ENCODE measurements at places on chromosomes 2 and 18.

GRCh38 chr2:130987519-130988425, 105.5 kb downstream of the FAM168B start:
- DNase-seq = no peak

GRCh38 chr2:238158509-238159070, at the start of gene ERFE:
ERFE (plus strand) TSS chr2:238158970; CDS start chr2:238159008, 38 bp downstream.
- DNase-seq = peak; percentile 79

DNA sequence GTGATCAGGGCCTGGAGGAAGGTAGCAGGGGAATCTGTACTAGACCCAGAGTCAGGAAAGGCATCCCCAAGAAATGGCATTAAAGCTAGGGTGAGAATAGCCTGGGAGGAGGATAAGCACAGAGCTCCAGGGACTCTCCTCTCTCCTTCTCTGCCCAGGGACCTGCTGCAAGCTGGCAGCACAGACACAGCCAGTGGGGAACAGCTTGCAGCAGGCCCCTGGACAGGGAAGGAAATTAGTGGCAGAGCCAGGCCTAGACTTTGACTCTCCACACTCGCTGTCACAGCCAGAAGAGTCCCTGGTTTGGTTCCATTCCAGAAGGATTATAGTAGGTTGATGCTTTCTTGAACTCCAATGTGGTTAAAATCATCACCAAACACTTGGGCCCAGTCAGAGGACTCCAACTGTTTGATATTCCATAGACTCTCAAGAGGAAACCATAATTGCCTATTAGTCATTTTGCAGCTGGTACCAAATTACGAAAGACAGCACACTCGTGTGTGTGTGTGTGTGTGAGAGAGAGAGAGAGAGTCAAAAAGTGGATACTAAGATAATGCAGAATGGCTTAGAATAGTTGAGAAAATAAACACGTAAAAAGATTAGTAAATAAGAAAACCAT, 95.5 kb upstream of the ATP8B1 start:
- no peak for DNase-seq

DNA sequence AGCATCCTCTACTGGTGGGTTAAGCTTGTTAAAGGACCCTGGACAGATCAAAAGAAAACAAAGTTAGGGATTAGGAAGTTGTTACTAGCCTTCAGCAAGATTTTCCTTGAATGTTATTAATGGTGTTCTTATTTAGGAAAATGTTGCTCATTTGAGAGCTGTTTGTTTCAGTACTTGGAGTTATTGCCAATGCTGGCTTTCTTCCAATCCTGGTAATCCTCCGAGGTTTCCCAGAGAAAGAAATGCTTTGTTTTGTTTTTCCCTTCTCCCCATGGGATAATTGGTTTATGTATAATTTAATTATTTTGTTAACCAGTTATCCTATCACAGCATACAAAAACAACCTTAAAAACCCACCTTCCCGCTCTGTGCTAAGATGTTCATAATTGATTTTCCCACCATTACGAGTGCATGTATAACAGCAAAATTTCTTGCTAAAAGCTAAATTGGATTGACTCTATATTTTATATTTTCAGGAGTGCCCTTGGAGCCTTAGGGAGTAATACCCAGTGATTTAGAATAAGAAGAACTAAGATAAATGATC, 79.8 kb downstream of the MGAT5 start:
- DNase-seq = no peak

DNA sequence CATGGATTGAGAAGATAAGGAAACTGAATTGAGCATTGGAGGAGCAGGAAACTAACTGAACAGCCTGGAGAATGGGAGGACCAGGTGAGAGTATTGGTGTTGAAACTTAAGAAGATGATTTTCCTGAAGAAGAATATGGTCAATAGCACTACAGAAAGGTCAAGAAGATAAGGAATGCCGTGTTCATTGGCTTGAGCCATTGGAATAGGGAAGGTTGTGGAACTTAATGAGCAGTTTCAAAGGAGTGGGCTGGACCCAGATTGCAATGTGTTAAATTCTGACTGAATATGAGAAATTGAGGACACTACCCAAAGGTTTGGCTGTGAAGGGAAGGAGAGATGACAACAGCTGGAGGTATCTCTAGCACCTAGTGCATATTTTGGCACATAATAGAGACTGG, 19.0 kb downstream of the KCMF1 start:
- no peak for DNase-seq

DNA sequence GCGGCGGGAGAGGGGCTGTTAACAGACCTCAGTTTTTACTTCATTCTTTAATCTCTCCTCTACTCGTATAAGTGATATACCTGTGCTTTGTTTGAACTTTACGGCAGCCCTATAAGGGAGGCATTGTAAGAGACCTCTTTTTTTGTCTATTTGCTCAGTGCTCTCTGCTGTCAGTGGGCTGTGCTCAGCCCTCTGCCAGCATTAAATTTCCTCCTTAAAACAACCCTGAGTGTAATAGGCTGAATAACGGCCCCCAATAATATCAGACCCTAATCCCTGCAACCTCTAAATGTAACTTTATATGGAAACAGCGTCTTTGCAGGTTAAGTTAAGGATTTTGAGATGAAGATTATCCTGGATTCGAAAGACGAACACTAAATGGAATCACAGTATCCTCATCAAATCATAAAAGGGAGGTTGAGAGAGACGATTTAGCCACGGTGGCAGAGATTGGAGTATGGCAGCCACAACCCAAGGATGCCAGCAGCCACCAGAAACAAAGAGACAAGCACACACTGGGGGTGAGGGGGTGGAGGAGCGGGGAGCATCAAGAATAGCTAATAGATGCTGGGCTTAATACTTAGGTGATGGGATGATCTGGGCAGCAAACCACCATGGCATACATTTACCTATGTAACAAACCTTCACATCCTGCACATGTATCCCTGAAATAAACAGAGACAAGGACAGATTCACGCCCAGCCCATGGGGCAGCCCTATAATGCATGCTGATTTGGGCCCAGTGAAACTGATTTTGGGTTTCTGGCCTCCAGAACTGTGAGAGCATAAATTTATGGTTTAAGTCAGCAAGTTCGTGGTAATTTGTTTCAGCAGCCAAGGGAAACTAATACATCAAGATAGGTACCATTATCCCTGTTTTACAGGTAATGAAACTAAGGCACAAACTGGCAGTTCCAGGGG, 894 bp upstream of the FARSB start:
- DNase-seq = no peak

- no peak for DNase-seq
These were observed 295.4 kb upstream of the CRIM1 start for GRCh38 chr2:36060133-36060532.

DNA sequence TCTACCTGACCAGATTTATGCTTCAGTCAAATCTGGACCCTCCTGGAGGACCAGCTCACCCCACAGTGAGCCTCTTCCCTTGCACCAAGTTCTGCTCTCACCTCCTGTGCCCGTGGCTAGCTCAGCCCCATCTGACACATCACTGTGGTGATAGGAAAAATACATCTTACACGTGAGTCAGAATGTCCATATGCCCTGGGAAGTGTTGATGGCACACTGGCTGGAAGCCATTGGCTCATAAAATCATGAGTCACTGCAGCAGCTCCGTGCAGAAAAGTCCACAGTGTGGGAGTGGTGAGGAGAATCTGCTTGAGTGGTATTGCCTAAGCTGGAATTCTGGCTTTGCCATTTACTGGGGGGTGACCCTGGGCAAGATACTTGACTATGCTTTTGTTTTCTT, 42.6 kb upstream of the RAPGEF4 start:
- DNase-seq = peak; percentile 11

DNA sequence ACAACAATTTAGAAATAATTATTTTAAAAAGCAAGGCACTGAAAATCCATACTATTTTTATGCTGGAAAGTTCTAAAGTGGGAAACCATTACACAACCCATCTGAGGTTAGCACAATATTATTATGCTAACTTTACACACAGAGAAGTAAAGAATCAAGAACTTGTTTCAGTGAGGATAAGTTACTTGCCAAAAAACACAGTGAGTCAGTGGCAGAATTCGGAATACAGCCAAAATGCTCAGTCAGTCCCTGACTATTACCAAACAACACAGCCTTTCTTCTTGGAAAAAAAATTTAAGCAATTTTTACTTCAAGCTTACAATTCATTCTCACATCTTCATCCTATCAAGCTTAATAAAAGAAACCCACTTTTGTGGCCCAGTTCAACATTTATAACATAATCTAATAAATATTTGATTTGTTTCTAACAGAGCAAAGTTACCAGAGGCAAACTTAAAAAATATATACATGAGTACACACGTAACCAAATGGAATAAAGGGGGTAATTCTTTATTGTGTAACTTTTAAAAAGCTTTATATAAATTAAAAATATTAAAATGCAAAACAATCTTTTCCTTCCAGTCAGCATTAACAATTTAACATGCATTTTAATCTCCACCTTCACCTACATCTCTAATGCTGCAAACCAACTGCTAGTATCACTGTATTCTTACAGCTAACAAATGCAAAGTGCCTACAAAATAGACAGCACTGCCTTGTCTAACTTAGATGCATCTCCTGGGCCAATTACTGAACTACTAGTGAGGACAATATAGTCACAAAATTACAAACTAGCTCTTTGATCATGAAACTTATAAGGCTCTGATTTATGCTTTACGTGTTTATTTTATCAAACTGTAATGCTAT, 55.2 kb downstream of the CCDC88A start:
- no peak for DNase-seq

GRCh38 chr2:109164739-109165221, 35.8 kb downstream of the SH3RF3 start:
- DNase-seq = no peak

DNA sequence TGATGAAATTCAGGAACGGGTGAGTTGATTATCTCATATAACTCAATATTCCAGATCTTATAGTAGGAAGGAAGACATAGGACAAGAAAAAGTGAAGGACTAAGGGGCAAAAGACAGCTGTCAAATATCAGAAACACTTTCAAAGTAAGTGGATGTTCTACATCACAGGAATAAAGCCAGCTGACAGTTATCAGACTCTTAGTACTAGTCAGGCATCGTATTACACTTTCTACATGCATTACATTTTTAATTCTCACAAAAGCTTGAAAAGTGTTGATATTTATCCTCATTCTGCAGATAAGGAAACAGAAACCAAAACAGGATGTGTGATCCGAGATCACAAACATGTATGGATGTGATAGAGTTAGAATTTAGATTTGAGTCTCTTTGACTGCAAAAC, 63.4 kb downstream of the DNAH6 start:
- DNase-seq = no peak

DNA sequence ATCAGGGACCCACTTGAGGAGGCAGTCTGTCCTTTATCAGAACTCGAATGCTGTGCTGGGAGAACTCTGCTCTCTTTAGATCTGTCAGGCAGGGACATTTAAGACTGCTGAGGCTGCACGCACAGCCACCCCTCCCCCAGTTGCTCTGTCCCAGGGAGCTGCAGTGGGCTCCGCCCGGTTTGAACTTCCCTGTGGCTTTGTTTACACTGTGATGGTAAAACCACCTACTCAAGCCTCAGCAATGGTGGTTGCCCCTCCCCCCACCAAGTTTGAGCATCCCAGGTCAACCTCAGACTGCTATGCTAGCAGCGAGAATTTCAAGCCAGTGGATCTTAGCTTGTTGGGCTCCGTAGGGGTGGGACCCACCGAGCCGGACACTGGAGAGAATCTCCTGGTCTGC, 11.8 kb upstream of the LHCGR start:
- no peak for DNase-seq

- DNase-seq = no peak
These were observed 334.6 kb upstream of the LYPD1 start for GRCh38 chr2:133004623-133005022.

GRCh38 chr2:238791354-238791753, 56.5 kb upstream of the TWIST2 start:
- DNase-seq = no peak

DNA sequence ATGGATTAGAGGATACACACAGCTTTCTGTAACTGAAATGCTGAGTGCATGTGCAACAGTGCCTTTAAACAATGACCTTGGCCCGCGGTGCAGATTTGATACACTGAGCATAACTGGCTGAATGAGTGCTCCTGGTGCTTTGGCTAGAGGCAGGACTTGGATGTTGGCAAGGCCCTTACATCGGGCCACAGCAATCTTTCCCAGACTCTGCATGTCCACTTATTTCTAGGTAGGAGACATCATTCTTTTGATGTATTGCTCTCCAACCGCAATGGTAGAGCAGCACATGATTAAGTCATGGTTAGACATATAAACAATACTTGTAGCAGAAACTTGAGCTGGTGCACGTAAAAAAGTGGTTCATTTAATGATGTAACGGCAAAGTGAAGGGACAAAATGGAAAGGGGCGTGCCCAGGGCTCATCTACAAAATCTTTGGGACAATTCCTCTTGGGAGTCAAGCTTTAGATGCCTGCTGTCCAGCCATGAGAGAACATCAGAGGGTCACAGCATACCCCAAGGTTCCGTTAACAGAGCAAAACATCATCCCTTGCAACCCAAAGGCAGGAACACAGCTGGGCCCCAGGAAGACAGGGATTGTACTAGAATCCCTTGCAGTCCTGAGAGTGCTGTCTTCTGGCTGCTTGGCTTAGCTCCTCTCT, 43.4 kb downstream of the RAB31 start:
- DNase-seq = no peak

- DNase-seq = no peak
These were observed 183.8 kb downstream of the PID1 start for GRCh38 chr2:229087267-229087666.

DNA sequence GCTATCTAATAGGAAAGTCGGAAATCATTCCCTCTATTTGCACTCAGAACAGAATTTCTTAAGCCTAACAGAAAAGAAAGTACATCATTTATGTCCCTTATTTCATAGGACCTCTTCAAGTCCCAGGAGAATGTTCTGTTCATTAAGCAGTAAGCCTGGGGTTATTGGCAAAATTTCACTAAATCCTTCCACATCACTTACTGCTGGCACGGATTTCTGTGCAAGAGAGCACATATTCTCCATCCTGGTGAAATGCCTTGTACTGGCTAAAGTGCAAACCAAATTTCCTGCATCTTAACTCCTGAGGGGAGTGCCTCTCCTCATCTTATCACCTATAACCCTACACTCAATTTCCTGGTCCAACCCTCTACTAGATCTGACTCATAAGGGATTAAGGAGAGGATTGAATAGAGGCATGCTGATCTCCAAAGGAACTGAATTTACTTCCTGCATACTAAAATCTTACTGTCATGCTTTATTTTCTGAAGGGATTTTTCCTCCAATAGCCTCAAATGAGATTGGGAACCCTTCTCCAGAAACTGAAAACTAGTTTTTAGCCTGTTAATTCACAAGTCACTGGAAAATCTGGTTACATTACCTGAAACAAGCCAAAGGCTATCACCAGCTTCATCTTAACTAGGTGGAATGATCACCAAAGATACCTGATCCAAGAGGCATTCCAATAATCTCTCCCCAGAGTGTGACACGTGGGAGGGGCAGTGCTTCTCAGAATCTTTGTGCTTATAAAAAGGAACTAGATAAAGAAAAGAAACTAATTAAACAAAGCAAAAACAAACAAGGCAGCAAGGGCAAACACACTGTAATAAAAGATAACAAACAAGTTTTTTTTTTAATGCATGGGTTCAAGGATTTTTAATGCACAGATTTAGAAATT, 311.1 kb downstream of the NR4A2 start:
- no peak for DNase-seq

DNA sequence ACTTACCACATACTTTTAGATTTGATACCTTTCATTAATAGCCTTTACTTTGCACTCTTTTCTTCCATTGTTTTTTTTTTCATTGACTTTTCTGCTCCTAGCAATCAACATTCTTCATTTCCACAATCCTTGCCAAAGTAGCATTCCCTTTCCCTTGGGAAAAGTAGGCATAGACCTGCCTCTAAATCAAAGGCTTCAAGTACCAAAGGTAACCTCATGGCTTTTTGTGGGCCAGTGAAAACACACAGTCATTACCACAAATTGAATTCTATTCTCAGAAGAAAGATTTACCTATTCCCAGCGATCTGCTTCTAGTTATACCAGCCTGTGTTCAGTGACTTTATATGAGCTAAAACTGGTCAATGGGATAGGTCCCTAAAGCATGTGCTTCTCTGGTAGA, 109.2 kb downstream of the SOCS6 start:
- no peak for DNase-seq

Measured in HEK293T (cell line).